HCT116 (cell line): ENCODE measurements at places on chromosomes 1 and 21. TPM values are rescaled to one million over a fixed set of nuclear protein-coding genes. Genes with fewer than 3 reads are reported as not detected.

DNA sequence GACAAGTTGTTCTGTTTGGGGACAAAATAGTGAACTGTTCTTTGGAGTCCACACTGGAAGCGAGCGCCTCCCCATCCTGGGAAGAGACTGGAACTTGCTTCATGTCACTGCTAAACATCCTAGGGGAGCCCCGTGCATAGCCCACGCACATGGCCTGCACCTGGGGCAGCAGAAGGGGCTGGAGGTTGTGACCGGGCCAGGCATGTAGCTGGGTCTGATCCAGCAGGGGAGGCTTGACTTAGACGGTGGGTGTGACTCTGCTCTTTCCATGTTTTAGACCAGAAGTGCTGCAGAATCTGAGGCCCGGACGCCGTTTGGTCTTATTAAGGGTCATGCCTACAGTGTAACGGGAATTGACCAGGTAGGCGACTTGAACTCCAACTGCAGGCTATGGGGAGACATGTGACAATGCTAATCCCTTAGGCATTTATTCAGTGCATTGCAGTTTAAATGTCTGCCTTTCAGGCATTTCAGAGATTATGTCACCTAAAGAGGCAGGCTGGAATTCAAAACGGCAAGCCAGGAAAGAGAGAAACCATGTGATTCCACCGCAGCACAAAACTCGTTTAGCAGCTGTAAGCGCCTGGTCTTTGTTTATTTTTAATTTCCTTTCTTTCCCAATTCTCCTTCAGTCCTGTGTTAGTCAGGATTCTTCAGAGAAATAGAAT lies 21.8 kb downstream of the CAPN9 start:
- DNase-seq, result no peak

DNA sequence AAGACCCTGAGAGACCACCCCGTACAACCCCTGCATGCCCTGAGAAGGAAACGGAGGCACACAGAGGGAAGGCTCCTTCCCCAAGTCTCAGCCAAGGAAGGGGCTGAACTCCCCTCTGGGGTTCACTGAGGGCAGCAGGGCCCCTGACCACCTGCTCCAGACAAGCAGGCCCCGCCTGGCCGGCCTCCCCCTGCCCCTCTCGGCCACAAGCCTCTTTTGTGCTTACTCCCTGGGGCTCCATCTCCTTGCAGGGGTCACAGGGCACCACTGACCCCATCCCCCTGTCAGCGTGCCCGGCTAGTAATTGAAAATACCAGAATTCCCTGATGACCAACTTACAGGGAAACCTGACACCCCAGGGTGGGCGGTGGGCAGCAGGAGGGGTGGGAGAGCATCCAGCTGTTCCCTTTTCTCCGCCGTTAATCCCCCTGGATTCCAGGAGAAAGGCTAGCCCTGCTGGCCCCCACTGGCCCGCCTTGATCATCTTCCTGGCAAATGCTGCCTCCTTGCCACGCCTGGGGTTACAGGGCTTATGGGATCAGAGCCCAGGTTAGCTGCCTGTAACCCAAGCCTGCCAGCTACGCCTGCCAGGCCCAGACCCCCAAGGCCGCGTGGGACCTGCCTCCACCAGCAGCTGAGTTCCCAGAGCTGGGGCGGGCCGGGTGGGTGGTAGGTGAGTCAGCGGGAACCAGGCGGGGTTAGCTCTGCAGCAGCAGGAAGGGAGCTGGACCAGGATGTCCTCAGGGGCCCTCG lies 96.1 kb downstream of the LACTBL1 start:
- DNase-seq, result no peak

Gene PRAMEF4
- not detected for total RNA-seq

- no peak for DNase-seq
Measured at GRCh38 chr1:6239950-6240768, 3.8 kb upstream of the HES3 start.

Gene IFI44
- 0.66 TPM for total RNA-seq

DNA sequence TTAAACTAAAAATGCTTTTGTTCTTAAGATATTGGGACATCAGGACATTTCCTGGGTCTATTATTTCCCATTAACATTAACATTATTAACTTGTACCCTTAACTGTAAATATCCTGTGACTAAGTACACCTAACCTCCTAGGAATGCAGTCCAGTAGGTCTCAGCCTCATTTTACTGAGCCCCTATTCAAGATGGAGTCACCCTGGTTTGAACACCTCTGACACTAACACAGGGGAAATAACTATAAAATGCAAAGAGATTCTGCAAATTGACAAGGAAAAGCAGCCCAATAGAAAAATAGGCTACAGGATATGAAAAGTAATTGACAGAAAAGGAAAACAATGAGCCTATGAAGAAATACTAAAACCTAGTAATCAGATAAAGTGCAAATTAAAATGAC lies 11.6 kb upstream of the NCMAP start:
- no peak for DNase-seq

DNA sequence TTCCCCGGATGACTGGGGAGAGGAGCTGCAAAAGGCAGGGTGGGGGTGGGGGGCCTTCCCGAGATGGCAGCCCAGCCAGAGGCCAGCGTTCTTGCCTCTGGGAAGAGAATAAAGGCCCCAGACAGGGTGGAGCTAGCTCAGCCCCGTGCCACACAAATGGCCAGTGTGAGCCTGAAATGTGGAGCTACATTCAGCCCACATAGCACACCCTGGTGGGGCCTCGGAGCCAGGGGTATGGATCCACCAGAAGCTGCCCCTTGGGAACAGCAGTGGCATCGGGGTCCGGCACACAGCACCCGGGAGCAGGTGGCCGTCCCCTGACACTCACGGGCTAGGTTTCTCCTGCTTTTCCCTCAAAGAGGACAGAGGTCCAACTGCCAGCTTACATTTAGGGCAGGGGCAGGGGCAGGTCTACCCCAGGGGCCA lies 93.9 kb downstream of the PDE9A start:
- no peak for DNase-seq

GRCh38 chr1:161121834-161122233 lies 3.9 kb downstream of the NIT1 start:
- no peak for DNase-seq

DNA sequence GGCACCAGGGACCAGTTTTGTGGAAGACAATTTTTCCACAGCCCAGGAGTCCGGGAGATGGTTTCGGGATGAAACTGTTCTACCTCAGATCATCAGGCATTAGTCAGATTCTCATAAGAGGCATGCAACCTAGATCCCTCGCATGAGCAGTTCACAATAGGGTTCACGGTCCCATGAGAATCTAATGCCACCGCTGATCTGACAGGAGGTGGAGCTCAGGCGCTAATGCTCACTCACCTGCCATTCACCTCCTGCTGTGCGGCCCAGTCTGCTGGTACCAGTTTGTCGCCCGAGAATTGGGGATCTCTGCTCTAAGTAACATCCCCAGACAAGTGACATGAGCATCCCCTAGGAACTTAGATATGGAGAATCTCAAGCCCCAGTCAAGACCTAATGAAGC lies 180.7 kb downstream of the COQ8A start:
- no peak for DNase-seq

- DNase-seq, result peak; percentile 88
Measured at GRCh38 chr1:16143566-16144324, 12.1 kb downstream of the EPHA2 start.

Gene CDK18
- 32.0 TPM for total RNA-seq

Gene CBS
- total RNA-seq, result 1.4 TPM

- peak; percentile 22 for DNase-seq
Measured at GRCh38 chr1:202274611-202275010, 67.1 kb downstream of the UBE2T start.

Gene ELAPOR1
- 0.57 TPM for total RNA-seq

Gene PDPN
- total RNA-seq, result not detected

DNA sequence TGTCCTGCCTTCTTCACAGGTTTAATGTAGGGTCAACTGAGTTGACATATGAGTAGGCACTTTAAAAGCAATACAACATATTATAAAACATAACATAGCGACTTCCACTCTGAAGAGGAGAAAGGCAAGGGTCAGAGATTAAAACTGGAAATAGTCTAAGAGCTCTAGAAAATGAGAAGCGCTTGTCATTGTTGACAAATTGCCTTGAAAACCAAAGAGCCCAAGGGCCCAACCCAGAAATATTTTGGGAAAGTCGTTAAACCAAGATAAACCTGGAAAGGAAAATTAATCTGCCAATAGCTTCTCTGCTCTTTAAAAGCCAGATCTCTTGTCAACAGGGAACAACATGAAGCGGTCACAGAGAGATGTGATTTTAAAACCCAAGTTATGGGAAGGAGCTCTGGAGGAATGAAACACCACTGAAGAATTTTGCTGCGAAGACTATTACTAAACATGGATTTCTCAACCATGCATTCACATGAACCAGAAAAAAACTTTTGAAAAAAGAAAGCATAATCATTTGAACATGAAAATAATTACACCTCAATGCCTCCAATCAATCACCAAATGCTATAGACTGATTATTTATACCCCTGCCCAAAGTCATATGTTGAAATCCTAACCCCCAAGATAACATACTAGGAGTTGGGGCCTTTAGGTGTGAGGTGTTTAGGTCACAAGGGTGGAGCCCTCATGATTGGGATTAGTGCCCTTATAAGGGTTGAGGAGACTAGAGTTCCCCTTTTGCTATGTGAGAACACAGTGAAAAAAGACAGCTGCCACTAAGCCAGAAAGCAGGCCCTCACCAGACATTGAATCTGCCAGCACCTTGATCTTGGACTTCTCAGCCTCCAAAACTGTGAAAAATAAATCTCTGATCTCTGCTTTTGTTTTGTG lies 33.0 kb upstream of the MTF1 start:
- DNase-seq, result no peak

DNA sequence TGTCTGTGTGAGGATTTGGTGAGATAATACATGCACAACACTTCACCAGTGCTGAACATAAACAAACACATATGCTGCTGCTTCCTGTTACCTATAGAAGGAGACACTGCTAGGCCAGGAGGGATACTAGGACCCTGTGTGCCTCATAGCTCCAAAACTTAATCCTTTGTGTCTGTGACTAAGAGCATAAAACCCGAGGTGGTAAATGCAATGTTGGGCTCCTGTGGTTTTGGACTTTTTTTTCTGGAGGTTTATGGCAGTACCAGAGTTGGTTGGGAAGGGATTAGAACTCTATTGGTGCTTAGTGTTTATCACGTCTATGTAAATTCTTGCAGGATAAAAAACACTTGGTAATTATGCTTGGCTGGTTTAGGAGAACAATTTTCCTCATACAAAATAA lies 122.9 kb downstream of the NUF2 start:
- no peak for DNase-seq

DNA sequence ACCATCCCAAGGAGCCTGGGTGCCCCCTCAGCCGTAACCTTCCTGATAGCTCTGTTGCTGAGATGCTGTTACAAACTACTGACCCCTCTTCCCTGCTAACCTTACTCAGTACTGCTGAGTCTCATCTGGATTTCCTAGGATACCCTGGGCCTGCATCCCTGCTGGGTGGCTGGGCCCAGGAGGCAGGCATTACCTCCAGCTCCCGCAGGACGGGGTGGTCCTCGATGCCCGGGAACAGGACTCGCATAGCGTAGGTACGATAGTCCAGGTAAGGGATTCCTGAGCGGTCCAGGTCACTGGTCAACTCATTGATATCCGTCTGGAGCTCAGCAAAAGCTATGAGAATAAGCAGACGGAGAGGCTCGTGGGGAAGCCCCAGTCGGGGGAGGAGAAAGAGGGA lies 131.9 kb upstream of the CD34 start:
- no peak for DNase-seq

- no peak for DNase-seq
Measured at GRCh38 chr1:40857737-40858136, 4.4 kb downstream of the CITED4 start.

DNA sequence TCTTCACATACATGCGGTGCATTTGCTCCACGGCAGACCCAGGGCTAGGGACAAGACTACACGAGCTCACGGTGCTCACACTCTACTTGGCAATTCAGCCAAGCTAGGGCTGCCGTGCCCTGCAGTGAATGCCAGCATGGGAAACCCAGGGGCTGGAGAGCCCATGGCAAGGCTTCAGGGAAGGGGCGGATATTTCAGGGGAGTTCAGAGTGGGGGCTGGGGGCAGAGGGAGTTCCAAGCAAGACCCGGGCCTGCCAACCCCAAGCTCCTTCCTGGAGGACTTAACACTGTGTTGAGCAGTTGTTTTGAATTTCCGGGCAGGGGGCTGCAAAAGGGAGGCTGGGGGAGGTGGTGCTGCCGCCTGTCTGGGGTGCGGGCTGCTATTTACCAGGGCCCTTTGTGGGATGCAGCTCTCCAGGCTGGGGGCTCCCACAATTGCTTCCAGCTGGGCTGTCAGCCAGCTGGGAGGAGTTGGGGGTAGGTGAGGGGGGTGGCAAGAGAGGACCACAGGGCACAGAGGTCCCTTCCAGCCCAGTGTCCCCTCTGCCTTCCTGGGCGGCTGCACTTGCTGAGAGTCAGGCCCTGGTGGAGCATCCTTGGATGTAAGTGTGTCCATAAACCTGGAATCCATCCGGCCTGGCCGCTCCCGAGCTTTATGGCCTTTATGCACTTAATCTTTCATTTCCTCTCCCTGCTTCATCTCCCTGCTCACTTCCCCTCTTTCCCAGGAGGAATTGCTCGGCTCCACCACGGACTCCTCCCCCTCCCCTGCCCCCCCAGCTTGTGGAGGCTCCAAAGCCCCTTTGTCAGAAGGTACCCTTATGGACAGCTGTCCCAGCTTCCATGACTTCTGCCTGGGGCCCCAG lies 55.8 kb upstream of the SSBP3 start:
- no peak for DNase-seq

- DNase-seq, result no peak
Measured at GRCh38 chr1:155485945-155486344, 76.7 kb downstream of the ASH1L start.

DNA sequence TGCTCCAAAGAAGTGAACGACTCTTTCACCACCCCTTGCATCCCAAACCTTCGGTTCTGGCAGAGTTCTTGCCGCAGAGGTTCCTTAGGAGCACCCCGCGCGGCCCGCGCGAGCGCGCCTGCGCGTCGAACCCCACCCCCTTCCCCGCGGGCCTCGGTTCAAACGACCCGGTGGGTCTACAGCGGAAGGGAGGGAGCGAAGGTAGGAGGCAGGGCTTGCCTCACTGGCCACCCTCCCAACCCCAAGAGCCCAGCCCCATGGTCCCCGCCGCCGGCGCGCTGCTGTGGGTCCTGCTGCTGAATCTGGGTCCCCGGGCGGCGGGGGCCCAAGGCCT lies at the start of gene C1orf56:
Gene C1orf56, plus strand, starts transcription at position 161 of the 334 bp plus-strand sequence. Its CDS starts 97 bp downstream, at position 258.
- no peak for DNase-seq
